ENCODE measurements at places on chromosomes 2 and 18. TPM values are rescaled to one million over a fixed set of nuclear protein-coding genes. Genes with fewer than 3 reads are reported as not detected.

DNA sequence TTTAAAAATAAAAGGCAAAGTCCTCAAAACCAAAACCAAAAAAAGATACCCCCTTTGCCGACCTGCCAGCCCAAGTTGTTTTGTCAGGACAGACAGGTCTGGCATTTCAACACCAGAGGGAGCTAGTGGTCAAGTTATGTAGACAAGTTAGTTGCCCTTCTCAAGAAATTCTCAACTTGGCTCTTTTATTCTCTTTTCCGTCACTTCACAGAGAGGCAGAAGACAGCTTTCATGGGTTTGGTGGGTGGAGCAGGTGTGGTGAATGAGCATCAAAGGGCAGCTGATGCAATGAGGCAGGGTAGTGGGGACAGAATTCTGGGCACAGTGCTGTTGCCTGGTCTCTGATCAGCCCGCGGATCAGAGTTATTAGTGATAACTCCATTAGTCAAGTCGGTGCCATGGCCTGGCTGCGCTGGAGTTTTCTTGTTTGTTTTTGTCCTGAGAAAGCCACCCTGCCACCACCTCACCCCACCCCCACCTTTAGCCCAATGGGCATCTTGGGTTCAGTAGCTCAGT is 303.7 kb upstream of the EPAS1 start:
- peak; percentile 84 for DNase-seq
- H3K36me3 ChIP-seq, result no peaks in the 10 kb centered on the region
- no peak overlapping the region for H3K4me3 ChIP-seq
- no peaks in the 10 kb centered on the region for H3K27me3 ChIP-seq
- H3K4me1 ChIP-seq, result peaks cover 10% of the 10 kb centered on the region
- H3K27ac ChIP-seq, result no peak overlapping the region

- DNase-seq, result no peak
- no peak overlapping the region for H3K27ac ChIP-seq
- no peaks in the 10 kb centered on the region for H3K4me1 ChIP-seq
- H3K4me3 ChIP-seq, result no peak overlapping the region
- no peaks in the 10 kb centered on the region for H3K36me3 ChIP-seq
Measured at GRCh38 chr2:124478761-124479160, 453.7 kb downstream of the CNTNAP5 start.

GRCh38 chr2:236744716-236745115 is 175.1 kb downstream of the ACKR3 start:
- no peak for DNase-seq
- H3K4me1 ChIP-seq, result no peaks in the 10 kb centered on the region
- no peak overlapping the region for H3K27ac ChIP-seq
- no peaks in the 10 kb centered on the region for H3K36me3 ChIP-seq
- H3K27me3 ChIP-seq, result no peaks in the 10 kb centered on the region
- no peak overlapping the region for H3K4me3 ChIP-seq

DNA sequence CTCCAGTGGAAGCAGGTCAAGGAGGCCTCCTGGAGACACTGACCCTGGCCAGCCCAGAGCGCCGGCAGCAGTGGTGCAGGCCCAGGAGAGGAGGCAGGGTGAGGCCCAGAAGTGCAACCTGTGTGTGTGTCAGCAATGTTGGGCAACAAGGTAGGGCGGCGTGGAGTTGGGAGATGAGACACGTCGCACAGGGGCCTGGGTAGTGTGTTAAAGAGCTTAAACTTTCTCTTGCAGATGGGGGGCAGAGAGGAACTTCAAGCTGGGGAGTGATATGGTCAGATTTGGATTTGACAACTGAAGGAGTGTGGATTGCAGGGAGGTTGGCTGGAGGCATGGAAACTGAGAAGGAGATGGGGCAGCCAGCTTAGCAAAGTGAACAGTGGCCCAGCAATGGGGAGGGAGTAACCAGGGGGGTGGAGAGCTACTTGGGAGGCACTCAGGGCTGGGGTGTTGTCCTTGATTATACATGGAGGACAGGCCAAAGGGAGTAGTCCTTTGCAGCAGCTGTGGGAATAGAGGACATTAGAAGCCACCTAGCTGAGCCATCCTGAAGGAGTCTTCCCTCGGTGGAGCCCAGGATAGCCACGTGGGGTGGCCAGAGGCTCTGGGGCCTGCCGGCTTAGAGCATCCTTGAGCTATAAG is 278.6 kb upstream of the HS6ST1 start:
- no peak overlapping the region for H3K27ac ChIP-seq
- no peaks in the 10 kb centered on the region for H3K36me3 ChIP-seq
- H3K4me3 ChIP-seq, result no peak overlapping the region
- H3K4me1 ChIP-seq, result no peaks in the 10 kb centered on the region

- no peak overlapping the region for H3K4me3 ChIP-seq
- no peak overlapping the region for H3K27ac ChIP-seq
- no peak for DNase-seq
- H3K36me3 ChIP-seq, result no peaks in the 10 kb centered on the region
Measured at GRCh38 chr18:30406728-30407127, 635.8 kb downstream of the DSC3 start.

DNA sequence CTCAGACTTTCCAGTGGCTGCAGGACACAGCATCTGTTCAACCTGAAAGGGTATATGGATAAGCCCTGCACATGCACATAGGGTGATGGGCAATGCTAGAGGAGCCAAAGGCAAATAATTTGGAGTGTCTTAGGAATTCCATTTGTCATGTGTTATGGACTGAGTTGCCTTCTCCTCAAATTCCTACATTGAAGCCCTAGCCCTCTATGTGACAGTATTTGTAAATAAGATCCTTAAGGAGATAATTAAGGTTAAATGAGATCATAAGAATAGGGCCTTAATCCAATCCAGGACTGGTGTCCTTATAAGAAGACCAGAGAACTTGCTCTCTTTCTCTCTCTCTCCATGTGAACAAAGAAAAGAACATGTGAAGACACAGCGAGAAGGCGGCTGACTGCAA is 42.9 kb upstream of the CREG2 start:
- no peak overlapping the region for H3K4me3 ChIP-seq
- H3K36me3 ChIP-seq, result no peaks in the 10 kb centered on the region
- H3K27me3 ChIP-seq, result no peaks in the 10 kb centered on the region
- H3K27ac ChIP-seq, result no peak overlapping the region
- DNase-seq, result no peak

DNA sequence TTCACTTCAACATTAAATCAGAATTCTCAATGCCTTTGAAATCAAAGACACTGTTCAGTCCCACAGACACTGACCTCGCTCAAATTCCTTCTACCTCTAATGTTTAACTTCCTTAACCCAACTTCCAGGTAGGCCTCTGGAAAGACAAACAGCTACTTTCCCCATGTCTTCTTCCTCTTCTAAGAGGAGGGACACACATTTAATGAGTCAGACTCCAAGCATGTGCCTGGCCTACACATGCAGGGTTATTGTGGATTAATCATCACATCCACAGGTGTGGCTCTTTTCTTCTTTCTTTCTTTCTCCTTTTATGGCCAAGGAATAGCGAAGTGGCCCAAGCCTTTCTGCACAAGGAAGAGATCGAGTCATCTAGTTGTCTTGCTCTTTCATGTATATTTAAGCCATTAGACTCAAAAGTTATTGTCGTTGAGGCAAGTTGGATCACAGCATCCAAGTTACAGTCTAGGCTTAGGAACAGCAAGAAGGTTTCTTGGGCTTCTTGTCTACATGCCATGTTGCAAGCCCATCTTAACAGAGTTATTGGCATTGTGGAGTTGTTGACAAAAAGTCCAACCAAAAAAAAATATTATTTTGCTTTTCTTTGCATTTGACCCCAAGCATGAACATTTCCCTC is 387.8 kb downstream of the IRS1 start:
- peak; percentile 58 for DNase-seq
- H3K4me3 ChIP-seq, result no peak overlapping the region
- no peaks in the 10 kb centered on the region for H3K27me3 ChIP-seq
- H3K27ac ChIP-seq, result peak overlapping the region; percentile 4

DNA sequence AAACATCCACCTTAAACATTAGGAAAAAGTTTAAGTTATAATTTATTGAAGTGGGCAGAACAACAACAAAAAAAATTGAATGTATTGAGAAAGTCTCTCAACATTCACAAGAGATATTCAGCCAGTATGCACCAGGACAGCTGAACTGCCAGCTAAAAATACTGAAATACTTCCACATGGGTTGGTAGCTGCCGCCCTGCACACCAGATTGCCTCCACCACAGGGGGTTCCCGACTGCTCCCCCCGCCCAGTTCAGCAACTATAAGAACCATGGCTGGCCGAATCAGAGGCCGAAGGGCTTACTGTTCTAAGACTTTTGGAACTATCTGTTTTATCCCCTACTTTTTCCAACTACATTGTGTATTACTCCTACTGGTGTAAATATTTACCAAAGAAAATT is 150.0 kb upstream of the LRP1B start:
- H3K27me3 ChIP-seq, result no peaks in the 10 kb centered on the region
- no peak overlapping the region for H3K27ac ChIP-seq
- no peak overlapping the region for H3K4me3 ChIP-seq
- H3K4me1 ChIP-seq, result no peaks in the 10 kb centered on the region

GRCh38 chr2:69164061-69164778 is 151.2 kb downstream of the ANTXR1 start:
- no peaks in the 10 kb centered on the region for H3K36me3 ChIP-seq
- H3K4me1 ChIP-seq, result no peaks in the 10 kb centered on the region
- no peak for DNase-seq
- H3K27ac ChIP-seq, result peak overlapping the region; percentile 32

DNA sequence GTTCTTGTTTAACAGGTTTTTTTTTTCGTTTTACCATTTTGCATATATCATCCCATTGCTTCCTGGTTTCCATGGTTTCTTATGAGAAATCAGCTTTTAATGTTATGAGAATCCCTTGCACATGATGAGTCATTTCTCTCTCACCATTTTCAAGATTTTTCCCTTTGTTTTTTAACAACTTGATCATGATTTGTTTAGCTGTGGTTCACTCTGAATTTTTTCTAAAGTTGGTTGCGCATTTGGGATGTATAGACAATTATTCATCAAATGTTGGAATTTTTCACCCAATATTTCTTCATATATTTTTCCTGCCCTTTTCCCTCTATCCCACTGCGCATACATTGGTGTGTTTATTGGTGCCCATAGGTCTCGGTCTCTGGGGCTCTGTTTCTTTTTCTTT is 42.4 kb upstream of the BIN1 start:
- no peak overlapping the region for H3K27ac ChIP-seq
- H3K4me1 ChIP-seq, result no peaks in the 10 kb centered on the region
- DNase-seq, result no peak

Gene ANKMY1
- 18.1 TPM for total RNA-seq

Gene CSRNP3
- total RNA-seq, result 1.5 TPM

Gene MATN3
- total RNA-seq, result 0.13 TPM

Gene VSNL1
- 8.1 TPM for total RNA-seq

Gene PXDN
- total RNA-seq, result 20.0 TPM

Gene ANKRD29
- total RNA-seq, result 1.0 TPM

Gene STAM2
- total RNA-seq, result 30.6 TPM
